K562 (cell line): ENCODE measurements at places on chromosomes 5 and 9.

GRCh38 chr5:151239237-151239861 lies 13.6 kb upstream of the GM2A start:
- peak; percentile 77 for DNase-seq

DNA sequence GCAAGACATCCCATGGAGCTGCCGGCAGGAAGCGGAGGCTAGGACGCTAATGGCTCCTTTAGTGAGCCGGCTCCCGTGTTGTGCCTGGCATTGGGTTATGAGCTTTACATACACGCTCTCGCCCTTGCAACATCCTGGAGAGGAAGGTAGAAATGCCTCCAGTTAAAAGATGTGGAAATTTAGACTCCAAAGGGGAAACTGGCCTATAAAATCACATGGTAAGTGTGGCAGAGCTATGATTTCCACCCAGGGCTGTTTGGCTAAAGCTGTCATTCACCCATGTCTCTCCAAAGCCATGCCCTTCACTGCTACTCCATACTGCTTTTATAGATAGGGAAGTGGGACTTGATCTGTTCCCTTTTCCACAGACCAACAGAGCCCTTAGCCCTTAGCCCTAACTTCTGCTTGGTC lies 5.2 kb downstream of the GM2A start:
- DNase-seq = no peak

GRCh38 chr5:146359836-146360235 lies 21.2 kb downstream of the POU4F3 start:
- DNase-seq = no peak

GRCh38 chr5:132953710-132954109 lies 9.7 kb downstream of the AFF4 start:
- DNase-seq = no peak

DNA sequence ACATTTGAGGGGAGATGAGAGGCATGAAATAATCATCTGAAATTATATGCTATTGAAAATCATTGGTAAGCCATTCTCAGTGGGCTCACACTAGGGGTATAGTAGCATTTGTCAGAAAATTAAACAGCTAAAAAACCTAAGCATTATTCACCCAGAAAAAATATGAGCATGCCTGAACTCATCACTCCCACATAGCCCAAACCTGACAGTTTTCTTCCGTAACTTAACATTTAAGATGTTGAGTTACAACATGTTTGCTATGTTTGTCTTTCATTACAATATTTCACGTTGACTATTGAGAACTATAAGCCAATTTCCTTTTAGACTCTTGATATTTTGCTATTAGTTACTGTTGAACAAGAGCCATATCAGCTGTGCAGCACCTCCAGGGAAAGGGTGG lies 23.5 kb upstream of the GHR start:
- DNase-seq = no peak

DNA sequence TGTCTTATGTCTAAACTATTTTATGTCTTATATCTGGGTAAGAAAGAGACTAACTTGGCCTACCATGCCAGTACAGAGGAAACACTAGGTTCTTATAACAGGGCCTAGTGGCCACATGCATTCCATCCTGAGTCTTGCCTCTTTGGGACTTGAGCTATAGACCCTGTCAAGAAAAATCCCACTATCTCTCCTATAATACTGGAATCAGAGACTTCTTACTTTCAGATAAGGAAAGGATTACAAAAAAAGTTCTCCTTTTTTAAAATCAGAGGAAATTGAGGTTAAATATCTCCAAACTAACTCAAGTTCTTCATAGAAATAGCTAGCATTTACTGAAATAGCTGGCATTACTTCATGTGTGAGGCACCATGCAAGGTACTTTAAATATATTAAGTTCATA lies 34.3 kb downstream of the PTGER4 start:
- DNase-seq = no peak

DNA sequence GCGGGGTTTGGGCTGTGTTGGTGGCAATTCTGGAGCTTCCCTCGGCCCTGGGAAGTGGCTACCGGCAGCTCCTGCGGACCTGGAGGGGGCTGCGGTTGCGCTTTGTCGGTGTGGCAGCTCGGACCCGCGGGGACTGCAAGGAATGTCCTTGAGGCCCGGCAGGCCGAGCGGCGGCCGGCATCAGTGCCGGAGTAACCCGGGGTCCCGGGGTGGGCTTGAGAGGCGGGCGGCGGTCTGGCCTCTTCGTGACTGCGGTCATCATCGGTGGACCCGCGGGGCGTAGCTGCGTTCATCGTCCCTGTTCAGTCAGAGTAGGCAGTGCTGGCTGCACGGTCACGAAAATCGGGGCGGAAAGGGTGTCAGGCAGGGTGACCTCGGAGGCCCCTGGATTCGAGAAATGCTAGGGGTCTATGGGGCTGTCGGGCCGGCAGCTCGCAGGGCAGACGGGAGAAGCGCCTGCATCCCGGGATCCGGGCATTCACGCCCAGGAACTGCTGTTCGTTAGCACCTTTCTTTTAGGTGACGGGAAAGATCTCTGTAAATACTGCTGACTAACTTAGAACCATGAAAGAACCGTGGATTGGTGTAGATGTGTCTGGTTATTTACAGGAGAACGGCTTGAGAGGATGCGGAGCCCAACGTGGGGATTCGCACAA lies 474 bp downstream of the HMGCR start:
- no peak for DNase-seq

GRCh38 chr9:99023831-99024230 lies 80.1 kb downstream of the COL15A1 start:
- DNase-seq = no peak

GRCh38 chr9:89743216-89743572 lies 138.4 kb downstream of the GADD45G start:
- no peak for DNase-seq

GRCh38 chr9:131276094-131276888 lies at the start of gene FAM78A:
Gene FAM78A, minus strand, starts transcription at chr9:131276510. Its CDS starts 331 bp downstream, at chr9:131276179.
- DNase-seq = no peak

DNA sequence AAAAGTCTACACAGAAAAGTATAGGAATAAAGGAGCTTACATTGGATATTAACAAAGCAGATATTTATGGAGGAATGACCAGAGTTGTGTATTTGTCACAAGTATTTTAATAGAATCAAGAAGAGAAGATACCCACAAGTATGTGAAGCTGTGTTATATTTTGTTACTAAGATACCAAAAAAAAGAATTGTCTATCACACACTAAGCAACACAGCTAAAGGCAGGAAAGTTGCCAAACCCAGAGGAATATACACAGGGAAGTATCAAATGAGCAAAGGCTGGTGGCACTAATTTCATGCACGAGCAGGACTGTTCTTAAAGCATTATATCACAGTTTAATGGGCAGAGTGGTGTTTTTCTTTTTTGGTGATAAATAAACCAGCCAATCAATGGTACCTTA lies 30.9 kb upstream of the RAI14 start:
- DNase-seq = no peak

GRCh38 chr9:126411225-126411947 lies 84.8 kb downstream of the MVB12B start:
- DNase-seq = no peak

- no peak for DNase-seq
Measured at GRCh38 chr9:113564498-113565237, 101.1 kb downstream of the RGS3 start.

GRCh38 chr5:97968346-97968745 lies 785.3 kb upstream of the RIOK2 start:
- no peak for DNase-seq

- DNase-seq = no peak
Measured at GRCh38 chr5:73544429-73545402, 20.7 kb downstream of the ANKRA2 start.

DNA sequence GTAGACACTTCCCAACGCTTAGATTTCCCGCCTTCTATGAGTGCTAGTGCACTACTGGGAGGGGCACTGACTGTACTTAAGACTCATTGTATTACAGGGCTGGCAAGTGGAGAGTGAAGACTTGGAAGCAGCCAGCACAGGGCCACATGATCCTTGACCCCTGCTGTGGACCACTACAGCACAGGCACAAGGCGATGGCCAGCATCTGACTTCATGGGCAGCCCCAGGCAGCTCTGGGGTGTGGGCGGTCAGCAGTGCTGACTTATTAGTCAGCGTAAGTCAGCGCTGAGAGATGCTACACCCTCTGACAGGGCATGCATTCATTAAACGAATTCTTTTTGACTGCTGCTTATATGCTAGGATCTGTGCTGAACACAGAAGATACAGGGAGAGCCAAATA lies 9.3 kb downstream of the SLC46A2 start:
- no peak for DNase-seq

DNA sequence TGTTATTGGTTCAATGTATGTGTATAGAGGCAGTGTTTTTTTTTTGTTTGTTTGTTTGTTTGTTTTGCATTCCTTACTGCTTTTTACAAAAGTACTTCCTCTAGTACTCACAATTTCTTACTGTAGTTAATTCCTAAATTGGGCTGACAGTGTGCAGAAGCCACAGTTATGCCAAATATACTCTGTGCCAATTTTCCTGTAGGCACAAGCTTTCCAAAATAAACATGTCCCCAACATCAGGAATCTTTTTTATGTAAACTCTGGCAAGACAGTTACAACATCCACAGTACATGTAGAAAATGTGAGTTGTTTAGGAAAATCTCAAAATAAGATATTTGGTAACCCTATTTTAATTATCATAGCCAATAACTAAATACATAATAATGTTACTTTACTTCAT lies 161.6 kb upstream of the TSLP start:
- no peak for DNase-seq

DNA sequence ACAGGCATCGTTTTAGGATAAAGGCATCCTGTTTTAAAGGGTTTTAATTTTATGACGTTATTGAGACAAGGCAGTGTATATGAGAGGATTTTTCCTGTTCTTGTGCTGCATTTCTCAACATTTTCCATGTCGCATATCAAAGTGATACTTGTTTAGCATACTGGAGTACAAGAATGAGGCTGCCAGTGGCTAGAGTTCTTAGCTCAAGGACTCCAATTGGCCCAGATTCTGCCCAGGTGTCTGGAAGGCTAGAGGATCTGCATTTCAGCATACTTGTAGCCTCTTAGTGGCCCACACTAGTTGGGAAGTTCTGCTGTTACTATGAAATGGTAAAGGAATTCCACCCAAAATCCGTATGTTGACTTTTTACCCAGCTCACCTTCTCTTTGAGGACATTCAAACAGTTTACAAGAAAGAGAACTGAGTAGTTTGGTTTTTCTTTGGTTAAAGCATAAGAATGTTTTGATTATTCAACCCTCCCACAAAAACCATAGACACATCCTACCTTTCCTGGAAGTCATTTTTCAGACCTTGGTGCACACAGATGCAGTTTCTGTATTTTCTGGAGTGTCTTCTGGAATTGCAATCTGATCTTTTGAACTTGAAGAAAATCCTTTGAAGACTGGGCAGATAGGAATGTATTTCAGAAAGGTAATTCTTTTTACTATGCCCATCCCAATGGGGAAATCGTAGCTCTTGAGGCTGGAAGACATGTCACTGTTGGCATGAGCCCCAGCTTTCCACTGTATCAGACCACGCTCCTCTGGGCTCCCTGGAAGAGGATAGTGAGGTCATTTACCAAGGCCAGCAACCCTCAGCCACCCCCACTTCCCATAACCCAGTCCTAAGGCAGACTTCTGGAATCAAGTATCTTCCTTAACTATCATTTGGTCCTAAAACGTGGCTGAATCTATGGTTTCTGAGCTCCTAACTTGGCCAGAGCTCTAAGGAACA lies 11.3 kb downstream of the SLC23A1 start:
- no peak for DNase-seq

- DNase-seq = peak; percentile 15
Measured at GRCh38 chr5:155147222-155147621, 133.7 kb downstream of the KIF4B start.

DNA sequence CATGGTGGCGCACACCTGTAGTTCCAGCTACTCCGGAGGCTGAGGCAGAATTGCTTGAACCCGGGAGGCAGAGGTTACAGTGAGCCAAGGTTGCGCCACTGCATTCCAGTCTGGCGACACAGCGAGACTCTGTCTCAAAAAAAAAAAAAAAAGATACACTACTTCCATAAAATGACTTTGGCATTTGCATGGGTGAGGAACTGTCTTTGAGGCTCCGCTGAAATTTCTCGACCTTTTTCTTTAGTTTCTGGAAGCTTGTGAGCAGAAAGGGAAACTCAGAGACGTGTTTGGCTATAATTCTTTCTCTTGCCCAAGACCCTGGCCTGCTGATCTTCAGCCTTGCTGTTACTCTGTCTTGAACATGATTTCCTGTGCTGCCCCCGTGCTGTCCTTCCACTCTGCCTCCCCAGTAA lies 37.3 kb downstream of the SPIN1 start:
- no peak for DNase-seq

- DNase-seq = no peak
Measured at GRCh38 chr5:124951661-124952060, 205.2 kb upstream of the ZNF608 start.

DNA sequence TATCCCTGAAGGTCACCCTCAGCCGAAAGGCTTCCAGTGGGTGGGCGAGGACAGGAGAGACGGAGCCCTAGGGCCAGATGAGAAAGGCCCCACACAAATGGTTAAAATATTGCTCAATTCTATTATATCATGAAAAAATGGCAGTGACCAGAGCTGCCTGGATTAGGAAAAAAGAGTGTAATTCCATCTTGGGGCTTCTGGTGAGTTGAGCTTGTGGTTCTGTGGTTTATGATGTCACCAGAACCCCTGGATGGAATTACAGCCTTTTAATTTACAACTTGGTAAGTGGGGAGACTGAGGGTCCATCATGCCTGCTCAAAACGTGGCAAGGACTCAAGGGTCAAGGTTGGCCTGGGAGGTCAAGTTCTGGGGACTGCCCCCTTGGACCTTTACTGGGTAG lies 55.5 kb upstream of the STC2 start:
- DNase-seq = no peak

DNA sequence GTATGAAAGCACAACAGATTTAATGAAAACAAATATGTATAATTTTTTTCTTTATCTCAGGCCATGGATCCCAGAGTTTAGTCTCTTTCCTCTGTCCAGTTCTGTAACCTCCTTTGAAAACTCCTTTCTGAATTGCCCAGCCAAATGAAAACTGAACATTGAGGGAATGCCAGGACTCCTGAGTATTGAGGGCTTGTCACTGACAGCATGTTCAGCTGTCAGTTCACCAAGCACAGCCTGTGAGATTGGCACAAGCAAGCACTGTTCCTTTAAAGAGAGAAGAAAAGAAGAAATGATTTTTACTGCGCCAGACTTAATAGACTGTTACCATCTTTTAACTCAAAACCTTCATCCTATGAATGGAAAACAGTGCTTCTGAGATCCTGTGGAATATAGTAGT lies 27.3 kb downstream of the TTC1 start:
- DNase-seq = no peak

DNA sequence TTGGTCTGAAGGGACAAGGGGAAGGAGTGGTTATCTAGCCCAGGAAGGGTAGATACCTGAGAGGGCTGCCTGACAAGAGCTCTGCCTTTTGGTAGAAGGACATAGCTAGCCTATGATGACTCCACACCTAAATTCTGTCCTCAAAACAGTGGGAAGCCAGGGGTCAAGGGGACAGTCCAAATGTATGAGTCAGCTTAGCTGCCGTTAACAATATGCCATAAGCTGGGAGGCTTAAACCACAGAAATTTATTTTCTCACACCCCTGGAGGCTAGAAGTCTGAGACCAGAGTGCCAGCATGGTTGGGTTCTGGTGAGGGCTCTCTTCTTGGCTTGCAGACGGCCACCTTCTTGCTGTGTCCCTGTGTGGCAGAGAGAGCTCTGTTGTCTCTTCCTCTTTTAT lies 306.4 kb downstream of the NTRK2 start:
- DNase-seq = no peak

- DNase-seq = peak; percentile 25
Measured at GRCh38 chr9:2181792-2182191, 166.6 kb downstream of the SMARCA2 start.
